ENCODE measurements at places on chromosomes 1 and 21.

GRCh38 chr1:206895325-206895724 is 1.9 kb upstream of the IL24 start:
- H3K36me3 ChIP-seq, result no peaks in the 10 kb centered on the region
- no peak overlapping the region for H3K27ac ChIP-seq

- H3K4me1 ChIP-seq, result no peaks in the 10 kb centered on the region
- H3K4me3 ChIP-seq, result no peak overlapping the region
- H3K36me3 ChIP-seq, result no peaks in the 10 kb centered on the region
- H3K27ac ChIP-seq, result no peak overlapping the region
- H3K27me3 ChIP-seq, result no peaks in the 10 kb centered on the region
These were observed 4.2 kb upstream of the STXBP3 start for GRCh38 chr1:108742253-108742652.

DNA sequence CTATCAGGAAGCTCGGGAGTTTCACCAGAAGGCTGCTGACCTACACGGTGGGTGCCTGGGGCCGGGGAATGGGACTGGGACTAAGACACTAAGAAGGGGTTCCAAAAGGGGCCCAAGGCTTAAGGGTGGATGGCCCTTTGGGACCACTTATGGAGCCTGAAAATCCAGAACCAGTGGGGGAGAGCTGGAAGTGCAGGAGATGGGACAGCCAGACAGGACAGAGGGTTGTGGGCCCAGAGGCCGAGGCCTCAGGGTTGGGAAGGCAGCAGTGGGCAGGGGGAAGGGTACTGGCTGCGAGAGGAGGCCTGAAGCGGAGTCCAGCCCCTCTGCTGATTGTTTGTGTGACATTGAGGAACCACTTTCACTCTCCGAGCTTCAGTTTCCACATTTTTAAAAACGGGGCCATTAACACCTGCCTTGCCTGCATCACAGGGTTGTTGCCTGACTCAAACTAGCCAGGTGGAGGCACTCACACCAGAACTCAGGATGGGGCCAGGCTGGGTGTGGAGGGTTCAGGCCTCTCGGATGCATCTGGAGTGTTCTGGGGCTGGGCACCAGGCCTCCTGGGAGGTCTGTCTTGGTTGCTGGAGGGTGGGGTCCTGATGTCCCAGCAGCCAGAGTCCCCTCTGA is 3.0 kb downstream of the TTC24 start:
- no peak overlapping the region for H3K4me3 ChIP-seq
- no peak for DNase-seq
- no peaks in the 10 kb centered on the region for H3K36me3 ChIP-seq
- no peak overlapping the region for H3K27ac ChIP-seq
- H3K4me1 ChIP-seq, result no peaks in the 10 kb centered on the region
- no peaks in the 10 kb centered on the region for H3K27me3 ChIP-seq

DNA sequence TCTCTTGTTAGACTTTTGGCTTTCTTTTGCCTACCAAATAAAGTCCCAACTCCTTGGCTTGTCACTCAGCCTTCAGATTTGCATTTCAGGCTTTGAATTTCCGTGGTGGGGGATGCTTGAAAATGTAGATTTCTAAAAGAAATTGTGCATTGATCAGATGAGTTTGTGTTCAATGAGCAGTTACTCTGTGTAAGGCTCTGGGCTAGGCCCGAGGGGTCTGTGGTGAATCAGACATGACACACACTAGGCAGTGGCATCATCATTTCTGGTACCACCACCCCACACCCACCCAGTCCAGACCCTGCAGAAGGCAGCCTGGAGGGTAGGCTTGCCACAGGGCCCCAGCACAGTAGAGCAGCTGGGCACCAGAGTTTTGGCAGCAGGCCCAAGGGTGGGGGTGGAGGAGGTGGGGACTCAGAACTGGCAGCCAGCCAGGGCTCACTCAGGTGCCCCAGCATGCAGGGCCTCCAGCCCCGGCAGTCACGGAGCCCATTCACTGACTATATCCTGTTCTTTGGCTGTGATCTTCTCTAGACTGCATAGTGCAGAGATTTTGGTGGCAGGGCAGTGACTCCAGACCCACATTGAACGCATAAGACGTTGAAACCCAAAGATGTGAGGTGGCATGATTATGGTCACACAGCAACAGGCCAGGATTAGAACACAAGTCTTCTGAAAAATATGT is 97.2 kb upstream of the ARTN start:
- peaks cover 44% of the 10 kb centered on the region for H3K4me1 ChIP-seq
- H3K27ac ChIP-seq, result no peak overlapping the region
- H3K4me3 ChIP-seq, result no peak overlapping the region
- no peak for DNase-seq
- no peaks in the 10 kb centered on the region for H3K27me3 ChIP-seq
- H3K36me3 ChIP-seq, result no peaks in the 10 kb centered on the region

GRCh38 chr21:17726047-17726829 is 92.9 kb downstream of the C21orf91 start:
- H3K27ac ChIP-seq, result no peak overlapping the region
- no peaks in the 10 kb centered on the region for H3K36me3 ChIP-seq
- no peaks in the 10 kb centered on the region for H3K4me1 ChIP-seq
- DNase-seq, result no peak
- H3K27me3 ChIP-seq, result no peaks in the 10 kb centered on the region

DNA sequence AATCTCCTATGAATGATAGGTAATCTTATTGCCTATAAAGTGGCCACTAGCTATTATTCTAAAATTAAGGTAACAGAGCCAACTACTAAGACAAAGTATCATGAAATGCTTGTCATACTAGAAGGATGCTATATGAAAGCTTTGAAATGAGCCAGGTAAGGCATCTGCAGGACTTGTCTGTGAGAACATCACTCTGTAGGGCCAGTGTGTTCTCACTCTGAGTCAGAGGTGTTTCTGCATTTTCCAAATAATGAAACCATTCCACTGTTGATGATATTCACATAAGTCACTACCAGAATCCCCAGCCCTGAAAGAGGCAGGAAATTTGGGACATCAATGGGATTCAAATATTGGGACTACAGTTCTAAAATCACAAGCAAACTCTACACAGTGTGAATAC is 25.8 kb upstream of the GBP5 start:
- H3K4me1 ChIP-seq, result peaks cover 17% of the 10 kb centered on the region
- no peaks in the 10 kb centered on the region for H3K27me3 ChIP-seq
- no peak for DNase-seq
- H3K27ac ChIP-seq, result no peak overlapping the region

DNA sequence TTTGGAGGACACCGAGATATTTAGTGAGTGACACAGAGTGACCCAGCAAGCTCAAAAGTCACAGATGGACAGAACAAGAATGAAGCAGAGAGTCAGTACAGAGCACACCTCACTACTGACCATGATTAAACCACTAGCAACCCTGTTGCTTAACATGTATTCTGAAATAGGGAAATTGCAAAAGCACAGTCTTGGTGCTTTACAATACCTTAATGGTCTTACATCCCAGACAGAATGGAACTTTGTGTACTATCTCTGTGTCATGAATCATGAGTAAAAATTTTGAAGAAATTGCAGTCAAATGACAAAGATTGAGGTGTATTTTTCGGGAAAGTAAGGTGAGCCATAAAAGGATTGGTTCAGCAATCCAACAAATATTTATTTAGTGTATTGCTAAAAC is 2.7 kb upstream of the SAMSN1 start:
- H3K4me3 ChIP-seq, result no peak overlapping the region
- H3K27ac ChIP-seq, result no peak overlapping the region
- no peaks in the 10 kb centered on the region for H3K27me3 ChIP-seq
- H3K36me3 ChIP-seq, result no peaks in the 10 kb centered on the region
- no peak for DNase-seq

GRCh38 chr1:115088115-115088778 is 1.1 kb downstream of the TSPAN2 start:
- peaks cover 23% of the 10 kb centered on the region for H3K4me1 ChIP-seq
- H3K27ac ChIP-seq, result peak overlapping the region; percentile 99
- H3K27me3 ChIP-seq, result no peaks in the 10 kb centered on the region
- DNase-seq, result no peak
- H3K36me3 ChIP-seq, result no peaks in the 10 kb centered on the region
- H3K4me3 ChIP-seq, result peak overlapping the region; percentile 89
